ENCODE measurements at places on chromosomes 7 and 10.

GRCh38 chr10:23696476-23696875 lies 257.6 kb downstream of the OTUD1 start:
- DNase-seq, result no peak

GRCh38 chr7:109901926-109902325 lies 1189.0 kb upstream of the LRRN3 start:
- DNase-seq, result no peak

GRCh38 chr7:68840991-68841390 lies 757.3 kb upstream of the AUTS2 start:
- no peak for DNase-seq

DNA sequence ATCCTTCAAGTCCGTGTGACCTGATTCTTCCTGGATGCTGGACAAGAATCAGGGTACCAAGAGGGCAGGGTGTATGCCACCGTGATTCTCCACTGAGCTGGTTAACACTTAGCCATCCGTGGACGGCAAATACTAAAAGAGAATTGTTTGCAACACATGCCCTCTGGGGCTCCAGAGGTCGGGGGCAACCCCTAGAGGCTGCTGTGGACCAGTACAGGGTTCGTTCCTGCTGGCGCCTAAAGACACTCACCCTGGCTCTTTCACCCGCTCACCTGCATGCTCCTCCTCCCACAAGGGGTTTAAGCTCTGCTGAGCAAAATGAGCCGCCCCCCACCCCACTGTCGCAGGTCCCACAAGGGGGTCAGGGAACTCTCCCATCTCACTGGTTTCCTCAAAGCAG lies 148.7 kb upstream of the ITGB1 start:
- no peak for DNase-seq

DNA sequence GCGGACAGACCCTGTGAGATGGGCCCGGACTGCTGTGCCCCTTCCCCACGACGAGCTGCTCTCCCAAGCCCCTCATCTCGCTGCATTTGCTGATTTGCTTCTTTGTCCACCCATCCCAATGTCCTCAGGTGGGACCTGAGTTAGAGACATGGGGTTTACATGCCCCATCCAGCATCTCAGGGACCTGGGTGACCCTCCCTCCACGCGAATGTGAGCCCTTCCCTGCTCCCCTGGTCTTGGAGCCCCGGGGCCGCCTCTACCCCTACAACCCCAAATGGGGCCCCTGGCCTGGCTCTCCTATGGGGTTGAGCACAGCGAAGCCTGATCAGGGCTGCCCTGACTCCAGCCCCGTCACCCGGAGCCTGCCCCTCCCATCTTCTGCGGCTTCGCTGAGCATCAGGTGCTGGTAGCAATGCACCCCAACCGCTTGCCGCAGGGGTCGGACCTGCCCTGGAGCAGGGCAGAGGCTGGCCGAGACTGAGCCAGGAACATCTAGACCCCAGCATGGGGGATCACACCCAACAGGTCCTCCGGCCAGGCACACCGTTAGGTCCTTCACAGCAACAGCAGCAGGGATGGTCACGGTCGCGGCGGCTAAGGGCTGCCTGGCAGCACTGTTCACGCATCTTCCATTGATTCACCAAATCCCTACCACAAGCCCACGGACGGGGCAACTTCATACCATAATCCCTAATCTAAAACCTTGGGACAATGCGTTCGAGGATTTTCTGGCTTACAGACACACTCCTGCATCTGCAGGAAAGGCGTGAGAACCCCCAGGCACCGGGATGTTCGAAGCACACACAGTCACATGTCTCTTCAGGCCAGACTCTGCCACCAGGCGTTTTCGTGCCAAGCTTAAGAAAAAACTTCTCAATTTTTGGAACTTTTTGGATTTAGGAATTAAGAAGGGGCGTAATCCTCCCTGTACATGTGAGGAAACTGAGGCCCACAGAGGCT lies 15.5 kb downstream of the WDR86 start:
- DNase-seq, result no peak

DNA sequence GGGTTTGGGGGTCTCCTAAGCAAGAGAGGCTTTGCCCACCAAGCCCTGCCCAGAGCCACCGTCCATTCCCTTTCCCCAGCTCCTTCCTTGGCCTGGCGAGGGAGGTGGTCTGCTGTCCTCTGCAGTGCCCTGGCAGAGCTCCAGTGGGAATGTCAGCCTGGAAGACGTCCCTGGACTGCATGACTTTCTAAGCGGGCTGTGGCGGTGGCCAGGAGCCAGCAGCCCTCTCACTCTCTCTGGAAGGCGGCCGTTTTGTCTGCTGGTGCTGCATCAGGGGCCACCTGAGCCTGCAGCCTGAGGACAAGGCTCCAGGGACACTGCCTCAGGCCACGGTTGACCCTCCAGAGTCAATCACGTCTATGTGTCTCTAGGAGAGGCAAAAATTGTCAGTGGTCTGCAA lies 271.0 kb downstream of the SKAP2 start:
- no peak for DNase-seq

DNA sequence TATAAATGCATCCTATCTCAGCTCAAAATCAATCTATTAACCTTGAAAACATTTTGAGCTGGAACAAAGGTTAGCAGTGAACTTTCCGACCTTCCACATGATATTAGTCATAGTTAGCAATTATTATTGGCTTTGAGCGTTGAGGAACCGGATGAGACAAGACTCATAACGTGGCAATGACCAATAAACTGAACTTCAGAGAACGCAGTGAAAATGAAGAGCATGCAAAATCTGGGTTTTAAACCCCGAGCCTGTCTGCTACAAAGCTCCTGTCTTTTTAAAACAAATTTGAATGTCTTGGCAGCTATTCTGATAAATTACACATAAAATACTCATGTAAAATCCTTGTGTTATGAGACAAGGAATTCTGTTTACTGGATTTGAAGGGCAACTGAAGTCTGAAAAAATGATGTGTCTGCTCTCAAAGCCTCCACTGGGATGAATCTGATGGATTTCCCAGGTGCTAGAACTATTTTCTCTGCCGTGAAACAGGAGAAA lies 74.7 kb upstream of the ITGB1 start:
- DNase-seq, result no peak

DNA sequence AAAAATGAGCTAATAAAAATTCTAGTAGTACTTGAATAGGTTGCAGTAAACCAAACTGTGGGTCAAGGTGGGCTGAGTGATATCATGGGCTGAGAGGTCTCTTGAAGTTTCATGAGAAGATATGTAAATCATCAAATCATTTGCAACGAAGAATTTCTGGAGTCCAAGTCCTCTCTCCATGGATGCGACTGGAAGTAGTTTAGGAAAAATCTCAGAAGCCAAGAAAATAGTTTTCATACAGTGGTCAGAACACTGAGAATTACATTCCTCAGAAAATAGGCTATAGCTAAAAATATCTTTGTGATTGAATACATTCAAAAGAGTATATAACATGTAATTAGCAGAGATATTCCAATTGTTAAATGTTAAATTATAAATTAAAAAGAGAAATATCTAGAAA lies 3.6 kb upstream of the IFIT1 start:
- no peak for DNase-seq

GRCh38 chr10:101631821-101632475 lies 43.8 kb downstream of the DPCD start:
- no peak for DNase-seq

- DNase-seq, result peak; percentile 62
Observed at GRCh38 chr7:135169141-135169963, 1.2 kb downstream of the CYREN start.

DNA sequence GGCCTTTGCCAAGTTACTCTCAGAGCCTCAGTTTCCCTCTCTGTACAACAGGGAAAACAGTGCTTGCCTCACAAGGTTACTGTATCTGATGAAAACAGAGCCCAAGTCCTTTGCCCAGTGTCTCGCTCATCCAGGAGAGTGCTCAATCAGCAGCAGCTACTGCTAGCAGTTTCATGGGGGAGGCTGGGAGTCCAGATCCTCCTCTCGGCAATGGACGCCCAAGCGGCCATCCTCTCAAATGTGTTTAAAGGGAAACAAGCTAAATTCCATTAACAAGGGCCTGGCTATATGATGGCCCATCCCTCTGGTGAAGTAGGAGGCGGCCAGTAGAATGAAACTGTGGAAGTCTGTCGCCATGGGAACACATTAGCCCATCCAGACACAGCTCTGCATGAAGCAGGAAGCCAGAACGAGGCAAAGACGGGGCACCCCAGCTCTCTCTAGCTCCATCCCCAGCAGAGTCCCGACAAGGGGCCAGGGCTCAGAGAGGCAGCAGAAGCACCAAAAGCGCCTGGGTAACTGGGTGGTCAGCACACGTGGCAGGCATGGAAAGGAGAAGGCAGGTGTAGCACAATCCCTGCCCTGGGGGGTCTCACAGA lies 35.2 kb downstream of the FAM53B start:
- no peak for DNase-seq

DNA sequence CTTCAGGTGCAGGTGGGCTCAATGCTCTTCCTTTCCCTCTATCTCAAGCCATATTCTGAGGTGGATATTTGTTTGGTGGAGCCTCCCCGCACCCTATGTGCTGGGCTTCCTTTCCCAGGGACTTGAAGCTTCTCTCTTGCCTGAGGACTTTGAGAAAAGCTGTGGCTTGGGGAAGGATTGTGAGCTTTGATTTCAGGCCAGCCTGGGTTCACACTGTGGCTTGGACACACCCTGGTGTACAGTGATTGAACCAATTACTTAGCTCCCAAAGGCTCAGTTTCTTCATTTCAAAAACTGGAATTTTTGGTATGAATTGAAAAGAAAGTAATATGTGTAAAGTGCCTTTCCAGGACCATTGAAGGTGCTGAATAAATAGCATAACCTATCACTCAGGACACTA lies 224.5 kb upstream of the GLI3 start:
- no peak for DNase-seq

GRCh38 chr7:109529712-109530111 lies 960.0 kb downstream of the DNAJB9 start:
- DNase-seq, result no peak

GRCh38 chr7:157684157-157684908 lies 347.5 kb downstream of the DNAJB6 start:
- no peak for DNase-seq

GRCh38 chr7:18257711-18258110 lies 230.1 kb upstream of the PRPS1L1 start:
- DNase-seq, result no peak

GRCh38 chr7:100247152-100247757 lies 27.5 kb downstream of the PVRIG start:
- DNase-seq, result no peak

GRCh38 chr10:71112138-71112785 lies 100.1 kb upstream of the UNC5B start:
- no peak for DNase-seq

- DNase-seq, result no peak
Observed at GRCh38 chr10:12741360-12741804, 260.1 kb downstream of the CCDC3 start.

DNA sequence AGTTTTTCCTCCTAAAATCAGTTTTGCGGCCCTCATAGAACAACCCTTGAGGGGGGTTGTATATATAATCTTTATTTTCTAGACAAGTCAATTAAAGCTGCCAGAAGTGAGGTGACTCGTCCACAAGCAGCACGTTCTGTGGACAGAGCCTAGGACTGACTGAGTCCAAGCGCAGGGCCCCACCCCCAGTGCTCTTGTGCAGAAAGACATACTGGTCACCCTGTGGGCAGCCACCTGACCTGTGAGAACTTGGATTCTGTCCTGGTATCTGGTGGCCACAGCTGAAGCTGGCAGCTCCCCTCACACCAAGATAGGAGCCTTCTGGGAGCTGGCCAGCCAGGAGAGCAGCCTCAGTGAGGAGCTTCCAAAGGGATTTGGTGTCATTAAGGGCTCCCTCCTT lies 89.3 kb downstream of the GRK5 start:
- no peak for DNase-seq

DNA sequence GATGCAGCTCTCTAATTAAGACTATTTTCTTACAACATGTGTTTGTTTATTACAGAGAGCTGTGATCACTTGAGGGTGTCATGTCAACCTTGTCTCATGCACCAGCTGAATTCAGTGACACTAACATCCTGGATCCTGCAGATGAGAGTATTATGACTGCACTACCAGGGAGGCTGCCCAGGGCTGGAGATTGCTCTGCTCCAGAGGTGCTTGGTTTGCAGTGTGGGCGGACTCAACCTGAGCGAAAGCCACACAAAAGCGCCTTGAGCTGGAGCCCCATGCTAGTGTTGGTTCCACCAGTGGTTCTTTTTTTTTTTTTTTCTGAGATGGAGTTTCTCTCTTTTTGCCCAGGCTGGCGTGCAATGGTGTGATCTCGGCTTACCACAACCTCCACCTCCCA lies 33.8 kb upstream of the ATXN7L1 start:
- no peak for DNase-seq

DNA sequence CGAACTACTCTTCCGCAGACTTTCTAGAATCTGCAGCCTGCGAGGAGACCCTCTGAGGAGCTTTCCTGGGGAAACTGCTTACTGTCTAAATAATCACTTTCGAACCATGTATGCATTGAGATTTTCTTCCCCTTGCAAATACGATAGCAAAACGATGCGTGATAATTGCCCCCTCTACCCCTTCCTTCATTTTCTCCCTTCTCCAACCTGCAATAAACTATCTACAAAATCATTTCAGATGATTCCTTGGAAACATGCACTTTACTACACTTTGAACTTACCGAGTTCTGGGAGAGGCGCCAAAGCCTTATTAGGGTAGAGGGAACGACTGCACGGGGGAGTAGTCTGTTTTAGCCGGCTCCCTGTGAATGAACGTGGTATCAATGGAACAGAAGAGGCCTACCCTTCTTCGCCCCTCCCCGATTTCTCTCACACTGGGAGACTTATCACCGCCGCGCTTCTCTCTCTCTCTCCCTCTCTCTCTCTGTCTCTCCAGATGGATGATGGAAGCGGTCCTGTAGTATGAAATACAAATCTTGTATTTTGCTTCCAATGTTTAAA lies at the start of gene FGFBP3:
Gene FGFBP3 (minus strand): TSS at position 370 of the 561 bp plus-strand sequence. CDS start 517 bp downstream, outside the sequence.
- DNase-seq, result no peak

DNA sequence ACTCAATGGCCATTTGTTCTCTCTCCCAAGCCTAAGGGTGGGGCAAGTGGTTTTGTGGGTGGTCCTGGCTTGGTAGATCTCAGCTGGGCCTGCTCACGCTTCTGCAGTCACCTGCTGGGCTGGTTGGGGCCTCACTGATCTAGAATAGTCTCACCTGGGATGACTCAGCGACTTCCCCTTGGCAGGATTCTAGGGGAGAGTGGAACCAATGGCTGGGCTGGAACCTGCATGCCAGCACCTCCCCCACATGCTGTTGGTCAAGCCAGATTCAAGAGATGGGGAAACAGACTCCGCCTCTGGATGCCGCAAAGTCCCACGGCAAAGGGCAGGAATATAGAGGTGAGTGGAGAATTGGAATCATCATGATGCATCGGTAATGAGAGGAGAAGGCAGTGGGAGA lies 292.9 kb upstream of the NPVF start:
- DNase-seq, result no peak

DNA sequence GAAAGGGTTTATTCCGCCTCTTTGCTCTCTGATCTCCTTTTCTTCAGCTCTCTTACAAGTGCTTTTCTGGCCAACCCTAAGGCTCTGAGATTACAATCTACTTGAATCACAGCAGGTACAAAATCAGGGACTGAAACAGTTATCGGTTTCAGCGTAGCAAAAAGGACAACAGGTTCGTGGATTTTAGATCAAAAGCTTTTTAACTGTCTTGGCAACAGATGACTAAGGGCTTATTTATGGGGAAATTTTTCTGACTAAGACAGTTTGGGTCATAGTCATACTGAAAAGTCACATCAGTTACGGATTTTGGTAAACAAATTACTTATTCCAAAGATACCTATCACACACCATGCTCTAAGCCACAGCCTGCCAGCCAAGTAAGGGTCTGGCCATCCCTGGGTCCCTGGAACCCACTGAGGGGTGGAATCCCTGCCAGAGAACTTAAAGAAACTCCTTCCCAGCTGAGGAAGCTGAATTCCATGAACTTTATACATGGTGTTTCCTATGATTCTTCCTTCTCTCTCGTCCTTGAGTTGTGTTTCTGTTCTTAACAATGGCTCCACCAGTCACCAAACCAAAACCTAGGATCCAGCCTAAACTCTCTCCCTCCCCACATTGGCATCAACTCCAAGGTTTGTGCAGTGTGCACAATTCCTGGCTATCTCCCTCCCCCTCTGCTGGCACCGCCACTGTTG lies 169.3 kb downstream of the FAM107B start:
- DNase-seq, result no peak

Measured in stimulated activated CD4-positive, alpha-beta T cell treated with anti-CD3 and anti-CD28 coated beads, Interleukin-15, amount 100 ng/mL, for 48 hours (primary cell).